Left lobe of liver (tissue), 2 donors: ENCODE measurements at places on chromosomes 7 and 10. TPM values are rescaled to one million over a fixed set of nuclear protein-coding genes. Genes with fewer than 3 reads are reported as not detected.

GRCh38 chr7:100053215-100053614, 3.6 kb downstream of the ZSCAN21 start:
- no peak for DNase-seq

DNA sequence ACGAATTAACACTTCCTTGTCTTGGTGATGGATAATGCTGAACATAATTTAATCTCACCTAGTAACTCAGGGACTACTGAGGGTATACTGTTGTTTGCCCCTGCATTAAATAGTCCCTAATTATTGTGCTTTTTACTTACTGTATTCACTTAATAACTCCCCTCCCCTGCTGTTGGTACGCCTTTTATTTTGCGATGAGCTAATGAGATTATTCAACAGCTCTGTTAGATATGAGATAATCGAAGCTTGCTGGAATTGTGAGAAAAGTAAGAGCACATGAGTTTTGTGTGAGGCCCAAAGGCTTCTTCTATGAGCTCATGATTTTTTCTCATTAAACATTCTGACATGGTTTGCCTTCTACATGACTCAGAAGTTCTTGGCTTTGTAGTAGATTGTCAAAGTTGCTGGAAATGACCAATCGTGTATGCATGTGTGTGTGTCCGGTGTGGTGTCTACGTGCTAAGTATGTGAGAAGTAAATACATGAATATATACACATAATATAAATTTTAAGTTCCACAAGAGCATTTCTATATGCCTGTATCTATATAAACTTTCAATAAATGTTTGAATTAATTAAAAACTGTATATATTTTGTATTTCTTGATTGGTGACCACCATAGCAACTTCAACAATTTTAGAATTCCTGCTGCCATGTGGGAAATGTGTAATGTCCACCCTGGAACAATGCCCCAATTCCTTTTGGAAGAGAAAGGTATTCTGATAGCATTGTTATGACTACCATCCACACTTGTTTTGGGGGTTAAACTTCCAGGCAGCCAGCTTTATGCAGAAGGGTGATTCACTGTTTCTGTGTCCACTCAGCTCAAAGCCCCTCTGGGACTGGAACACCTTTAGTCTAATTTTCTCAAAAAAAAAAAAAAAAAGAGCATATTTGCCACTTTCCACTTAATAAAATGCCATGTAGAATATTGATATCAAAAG, 106.2 kb downstream of the SAMD9 start:
- no peak for DNase-seq

TET1 gene
- 0.81 TPM for total RNA-seq

CALHM3 gene
- total RNA-seq = not detected

NXPH1 gene
- not detected for total RNA-seq

DNA sequence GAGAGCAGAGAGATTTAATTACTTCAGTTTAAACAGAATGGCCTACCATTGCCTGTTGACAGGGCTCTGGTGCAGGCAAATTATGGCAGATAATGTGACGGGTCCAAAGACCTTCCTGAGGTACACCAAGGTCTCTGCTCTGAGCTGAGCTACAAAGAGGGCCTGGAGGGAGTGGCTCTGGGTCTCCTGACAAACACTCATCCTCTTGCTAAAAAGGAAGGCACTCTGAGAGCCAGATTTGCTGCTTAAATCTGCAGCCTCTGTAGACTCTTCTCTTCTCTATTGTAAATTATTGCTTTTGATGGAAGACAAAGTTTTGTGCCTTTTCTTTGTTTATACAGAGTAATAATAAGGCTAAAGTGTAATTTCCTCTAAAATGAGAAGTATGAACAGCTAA, 529.5 kb upstream of the FZD8 start:
- no peak for DNase-seq

- no peak for DNase-seq
Measured at GRCh38 chr10:102611514-102612087, 32.7 kb upstream of the TRIM8 start.

ATE1 gene
- total RNA-seq = 20.1 TPM
